ENCODE measurements at places on chromosomes 7 and 10.
A peak's percentile ranks its signal among the peaks of the same experiment; 100 is the strongest.

GRCh38 chr7:31508823-31509222 is 5.1 kb upstream of the ITPRID1 start:
- DNase-seq = no peak

DNA sequence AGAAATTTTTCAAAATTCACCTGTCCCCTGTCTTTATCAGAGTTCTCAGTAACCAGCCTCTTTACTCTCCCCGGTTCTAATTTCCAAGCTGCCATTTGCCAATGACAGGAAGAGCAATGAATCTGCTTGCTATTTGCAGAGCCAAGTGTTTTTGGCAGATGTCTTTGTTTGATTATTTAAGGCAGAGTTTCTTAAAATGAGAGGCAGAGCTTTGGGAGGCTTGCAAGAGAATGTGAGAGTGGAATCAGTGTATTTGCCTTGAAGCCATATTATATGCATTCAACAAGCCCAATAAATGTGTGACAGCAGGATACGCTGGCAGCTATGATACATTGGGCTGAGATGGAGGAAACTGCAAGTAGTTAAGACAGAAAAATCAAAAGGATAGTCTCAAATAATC is 196.5 kb downstream of the PHF14 start:
- no peak for DNase-seq

DNA sequence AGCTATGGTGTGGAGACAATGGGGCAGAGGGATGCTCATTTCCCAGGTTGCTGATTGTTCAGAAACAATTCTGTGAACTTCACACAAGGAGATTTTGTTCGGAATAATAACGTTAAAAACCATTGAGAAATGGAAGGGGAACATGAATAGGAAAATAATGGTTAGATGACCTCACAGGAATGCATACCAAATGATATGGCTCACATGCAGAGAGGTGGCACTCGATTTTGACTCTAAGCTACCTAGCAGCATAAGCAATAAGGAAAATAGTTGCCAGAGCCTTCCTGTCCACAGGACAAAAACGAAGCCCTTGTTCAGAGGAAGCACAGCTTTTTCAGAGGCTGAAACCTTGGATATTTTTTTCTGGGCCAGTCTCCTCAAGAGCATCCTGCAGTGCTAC is 293.1 kb downstream of the ZEB1 start:
- no peak for DNase-seq

DNA sequence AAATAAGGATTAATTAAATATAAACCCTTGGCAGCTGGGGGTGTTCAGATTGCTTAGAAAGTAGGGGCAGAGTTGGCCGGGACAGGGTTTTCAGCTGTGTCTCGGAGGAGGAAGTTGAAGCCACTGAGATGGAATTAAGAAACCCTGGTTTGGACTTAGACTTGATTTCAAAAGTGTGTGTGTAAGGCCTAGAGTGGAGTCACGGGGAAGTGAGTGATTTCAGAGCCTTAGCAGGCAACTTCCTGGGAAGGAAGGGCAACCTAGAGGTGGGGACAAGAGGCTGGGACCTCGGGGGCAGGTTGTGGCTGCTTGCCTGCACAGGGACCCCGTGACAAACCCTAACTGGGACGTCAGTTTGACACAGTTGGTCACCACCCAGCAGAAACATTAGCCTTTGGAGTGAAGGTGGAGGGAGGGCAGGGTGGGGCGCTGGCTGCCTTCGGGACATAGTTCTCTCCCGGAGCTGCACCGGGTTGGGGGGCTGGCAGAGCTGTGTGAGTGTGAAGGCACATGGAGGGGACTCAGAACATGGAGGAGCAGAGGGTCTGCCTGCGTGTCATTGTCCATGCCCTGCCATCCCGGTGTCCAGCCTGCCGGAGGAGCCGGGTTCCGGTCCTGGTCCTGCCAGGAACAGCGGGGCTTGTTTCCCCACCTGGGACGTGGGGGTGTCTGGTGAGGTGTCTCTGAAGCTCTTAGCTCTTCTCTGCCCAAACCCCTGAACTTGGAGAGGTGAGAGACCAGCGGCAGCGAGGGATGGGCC is 1.8 kb downstream of the BRI3 start:
- peak; percentile 67 for DNase-seq

- no peak for DNase-seq
Observed at GRCh38 chr10:118853916-118854315, 99.1 kb upstream of the CACUL1 start.

DNA sequence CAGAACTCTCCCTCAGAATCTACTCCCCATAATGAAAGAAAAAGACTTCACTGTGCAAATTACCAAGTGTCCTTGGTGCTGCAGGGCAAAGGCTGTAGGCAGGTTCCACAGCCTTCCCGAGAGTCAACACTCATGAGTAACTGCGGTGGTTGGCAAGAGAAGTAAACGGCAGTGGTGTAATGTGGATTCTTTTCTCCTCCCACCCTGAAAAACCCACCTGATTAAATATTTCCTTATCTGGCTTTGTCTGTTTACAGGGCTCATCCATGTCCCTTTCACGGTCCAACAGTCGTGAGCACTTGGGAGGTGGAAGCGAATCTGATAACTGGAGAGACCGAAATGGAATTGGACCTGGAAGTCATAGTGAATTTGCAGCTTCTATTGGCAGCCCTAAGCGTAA is 300.9 kb downstream of the BICC1 start:
- no peak for DNase-seq
